SJCRH30 (cell line): ENCODE measurements at places on chromosomes 7 and 10. TPM values are rescaled to one million over a fixed set of nuclear protein-coding genes. Genes with fewer than 3 reads are reported as not detected.

DNA sequence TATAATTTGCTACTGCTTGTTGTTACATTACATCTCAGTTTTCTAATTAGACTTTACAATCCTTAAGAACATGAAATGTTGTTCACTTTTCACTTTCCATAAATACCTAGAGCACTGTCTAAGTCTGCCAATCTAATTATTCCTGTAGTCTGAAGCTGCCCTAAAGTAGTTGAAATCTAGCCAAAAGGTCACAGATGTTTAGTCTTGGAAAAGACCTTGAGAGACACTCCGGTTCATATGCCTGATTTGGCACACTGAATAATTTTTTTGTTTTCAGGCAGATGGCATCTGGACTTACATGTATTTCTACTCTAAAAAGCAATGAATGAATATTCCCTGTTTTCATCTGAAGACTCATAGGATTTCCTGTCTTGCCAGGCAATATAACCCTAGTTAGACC lies 359.1 kb downstream of the ANKRD7 start:
- DNase-seq: no peak

- no peak for DNase-seq
Observed at GRCh38 chr10:48464121-48464870, 140.6 kb downstream of the ARHGAP22 start.

GRCh38 chr7:95434557-95435421 lies at the start of gene PON2:
Gene PON2, minus strand, starts transcription at chr7:95435028. Its CDS starts 77 bp downstream, at chr7:95434951.
- peak; percentile 96 for DNase-seq

GRCh38 chr10:104642658-104643302 lies 1.7 kb downstream of the SORCS3 start:
- DNase-seq: no peak

- DNase-seq: peak; percentile 15
Observed at GRCh38 chr10:6461961-6462360, 118.1 kb downstream of the PRKCQ start.

- DNase-seq: no peak
Observed at GRCh38 chr10:49775014-49775413, 12.9 kb upstream of the OGDHL start.

- DNase-seq: peak; percentile 68
Observed at GRCh38 chr7:129225206-129225930, 538 bp downstream of the AHCYL2 start.

- DNase-seq: no peak
Observed at GRCh38 chr10:110485541-110485940, 12.2 kb upstream of the DUSP5 start.

DNA sequence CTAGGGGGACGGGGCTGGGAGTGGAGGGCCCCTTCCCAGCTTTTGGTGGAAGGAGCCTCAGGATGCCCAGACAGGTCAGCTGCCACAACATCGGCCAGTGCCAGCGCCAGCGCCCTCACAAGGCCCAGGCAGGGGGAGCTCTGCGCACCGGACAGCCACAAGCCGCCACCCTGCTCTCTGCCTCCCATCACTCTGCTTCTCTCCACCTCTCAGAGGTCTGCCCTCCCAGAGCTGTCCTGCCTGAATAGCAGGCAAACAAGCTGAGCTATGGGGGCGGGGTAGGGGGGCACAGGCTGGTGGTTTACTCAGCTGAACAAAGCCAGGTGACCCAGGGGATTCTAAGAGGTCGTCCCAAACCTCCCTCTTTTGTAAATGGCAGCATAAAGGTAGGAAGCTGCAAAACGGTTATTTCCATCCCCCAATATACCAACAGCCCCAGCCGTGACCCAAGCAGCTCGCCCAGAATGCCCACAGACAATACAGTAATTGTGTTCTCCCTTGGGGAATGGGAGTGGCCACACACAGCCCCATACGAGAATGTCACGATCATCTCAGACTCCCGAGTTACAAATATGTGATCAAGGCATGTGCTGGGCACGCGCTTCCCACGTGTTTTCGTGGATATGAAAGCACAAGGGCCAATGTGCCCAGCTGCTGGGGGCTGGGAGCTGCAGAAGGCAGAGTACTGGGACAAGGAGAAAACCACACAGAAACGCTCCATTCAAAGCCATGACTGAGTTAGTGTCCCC lies 19.7 kb downstream of the FAM53B start:
- no peak for DNase-seq

GRCh38 chr10:107740962-107741690 lies 576.6 kb upstream of the SORCS1 start:
- DNase-seq: no peak

GRCh38 chr7:29881724-29882123 lies 75.4 kb downstream of the WIPF3 start:
- no peak for DNase-seq

GRCh38 chr10:17348501-17349349 lies 105.7 kb downstream of the ST8SIA6 start:
- DNase-seq: peak; percentile 48

DNA sequence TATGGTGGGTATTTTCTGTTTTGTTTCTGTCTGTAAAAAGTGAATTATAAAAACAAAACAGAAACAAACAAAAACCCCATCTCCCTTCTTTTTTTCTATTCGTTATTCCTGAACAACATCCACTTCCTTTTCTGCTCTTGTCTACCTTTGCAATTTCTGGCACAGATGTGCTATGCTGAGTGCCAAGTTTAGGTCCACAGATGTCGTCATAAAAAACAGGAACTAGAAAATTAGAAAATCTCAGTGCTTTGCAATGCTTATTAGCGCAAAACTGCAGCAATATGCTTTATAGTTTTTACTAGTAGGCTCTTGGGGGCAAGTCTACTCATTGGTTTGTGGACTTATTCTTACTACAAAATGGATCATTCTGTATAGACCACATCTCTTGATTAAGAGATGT lies 94.2 kb upstream of the PRKCQ start:
- DNase-seq: no peak

GRCh38 chr7:108093341-108093740 lies 36.8 kb downstream of the LAMB4 start:
- DNase-seq: no peak

DNA sequence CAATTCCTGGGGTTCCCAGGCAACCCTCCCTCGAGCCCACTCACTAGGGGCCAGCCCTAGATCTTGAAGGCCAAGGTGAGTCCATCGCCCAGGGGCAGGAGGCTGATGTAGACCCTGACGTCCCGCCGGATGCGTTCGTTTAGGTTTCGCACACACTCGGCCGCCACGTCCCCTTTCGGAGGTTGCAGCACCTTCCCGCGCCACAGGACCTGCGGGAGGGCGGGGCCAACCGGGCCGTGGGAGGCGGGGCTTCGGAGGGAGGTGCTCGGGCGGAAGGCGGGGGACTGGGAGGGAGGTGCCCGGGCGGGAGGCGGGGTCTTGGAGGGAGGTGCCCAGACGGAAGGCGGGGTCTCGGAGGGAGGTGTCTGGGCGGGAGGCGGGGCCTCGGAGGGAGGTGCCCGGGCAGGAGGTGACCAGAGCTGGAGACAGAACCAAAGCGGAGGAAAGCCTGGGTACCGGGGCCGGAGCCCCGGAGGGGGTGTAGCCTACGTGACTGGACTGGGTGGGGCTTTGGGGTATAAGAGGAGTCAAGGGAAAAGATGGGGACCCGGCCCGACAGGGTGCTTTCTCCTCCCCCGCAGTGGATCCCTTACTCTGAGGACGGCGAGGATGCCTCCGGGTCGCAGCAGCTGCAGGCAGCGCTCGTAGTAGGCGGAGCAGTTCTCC lies 1.6 kb downstream of the COMTD1 start:
- peak; percentile 80 for DNase-seq

GRCh38 chr7:30487371-30487770 lies 8.8 kb upstream of the NOD1 start:
- no peak for DNase-seq

DNA sequence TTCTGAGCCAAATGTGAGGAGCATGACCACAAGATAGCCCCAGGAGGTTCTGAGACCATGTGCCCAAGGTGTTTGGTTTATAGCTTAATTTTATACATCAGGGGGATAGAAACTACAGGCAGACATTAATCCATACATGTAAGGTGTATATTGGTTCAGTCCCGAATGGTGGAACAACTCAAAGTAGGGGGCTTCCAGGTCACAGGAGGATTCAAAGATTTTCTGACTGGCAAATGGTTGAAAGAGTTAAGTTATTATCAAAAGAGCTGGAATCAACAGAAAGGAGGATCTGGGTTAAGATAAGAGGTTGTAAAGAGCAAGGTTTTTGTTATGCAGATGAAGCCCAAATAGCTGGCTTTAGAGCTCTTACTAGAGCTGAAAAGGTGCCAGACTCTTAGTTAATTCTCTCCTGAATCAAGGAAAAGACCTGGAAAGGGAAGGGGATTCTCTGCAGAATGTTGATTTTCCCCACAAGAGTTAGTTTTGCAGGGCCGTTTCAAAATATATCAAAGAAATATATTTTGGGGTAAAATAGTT lies 640.0 kb downstream of the IPMK start:
- no peak for DNase-seq

DNA sequence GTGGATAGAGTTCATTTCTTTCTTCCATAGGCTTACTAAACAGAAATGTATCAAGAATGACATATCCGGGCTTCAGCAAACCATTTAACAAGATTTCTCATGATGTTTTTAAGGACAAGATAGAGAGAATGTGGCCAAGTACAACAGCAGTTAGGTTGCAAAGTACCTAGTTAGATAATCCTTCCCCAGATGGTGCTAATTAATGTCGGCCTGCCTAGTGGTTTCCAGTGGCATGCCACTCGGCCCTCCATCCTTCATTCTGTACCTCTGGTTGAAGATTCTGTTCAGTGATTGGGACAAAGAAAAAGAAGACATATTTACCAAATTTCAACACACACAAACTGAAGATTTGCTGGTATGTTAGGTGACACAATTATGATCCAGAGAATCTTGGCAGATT lies 212.1 kb downstream of the MACC1 start:
- DNase-seq: no peak

GRCh38 chr7:119413314-119413805 lies 859.6 kb upstream of the KCND2 start:
- no peak for DNase-seq

GRCh38 chr10:2989292-2989947 lies 77.9 kb upstream of the PFKP start:
- DNase-seq: no peak

DNA sequence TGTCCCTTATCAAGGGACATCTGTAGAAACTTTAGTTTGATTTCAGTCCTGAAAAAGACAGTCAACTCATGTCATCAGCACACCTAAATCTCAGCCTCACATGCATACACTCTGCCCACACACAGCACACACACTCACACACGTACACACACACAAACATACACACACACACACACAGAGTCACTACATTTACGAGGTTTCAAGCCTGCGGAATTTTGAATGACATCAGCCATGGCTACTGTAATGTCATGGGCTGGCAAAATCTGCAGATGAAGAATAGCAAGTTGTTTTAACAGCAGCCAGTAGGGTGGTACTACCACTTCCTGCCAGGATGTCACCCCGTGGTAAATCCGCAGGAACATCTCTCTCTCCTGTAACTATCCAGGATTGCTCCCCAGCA lies 37.1 kb upstream of the EZH2 start:
- no peak for DNase-seq

DNA sequence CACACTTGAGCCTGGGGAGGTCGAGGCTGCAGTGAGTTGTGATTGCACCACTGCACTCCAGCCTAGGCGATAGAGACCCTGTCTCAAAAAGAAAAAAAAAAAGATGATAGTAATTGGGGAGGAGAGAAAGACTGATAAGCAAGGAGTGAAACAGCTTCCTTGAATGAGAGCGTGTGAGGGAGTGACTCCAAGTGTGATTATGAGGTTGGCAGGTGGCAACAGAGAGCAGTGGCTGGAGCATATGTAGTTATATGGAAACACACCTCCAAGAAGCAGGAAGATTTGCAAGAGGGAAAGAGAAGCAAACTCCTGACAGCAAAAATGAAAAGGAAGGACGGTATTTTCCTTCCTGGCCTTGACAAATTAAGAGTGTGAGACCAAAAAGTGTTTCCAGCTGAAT lies 50.4 kb downstream of the VKORC1L1 start:
- no peak for DNase-seq

DNA sequence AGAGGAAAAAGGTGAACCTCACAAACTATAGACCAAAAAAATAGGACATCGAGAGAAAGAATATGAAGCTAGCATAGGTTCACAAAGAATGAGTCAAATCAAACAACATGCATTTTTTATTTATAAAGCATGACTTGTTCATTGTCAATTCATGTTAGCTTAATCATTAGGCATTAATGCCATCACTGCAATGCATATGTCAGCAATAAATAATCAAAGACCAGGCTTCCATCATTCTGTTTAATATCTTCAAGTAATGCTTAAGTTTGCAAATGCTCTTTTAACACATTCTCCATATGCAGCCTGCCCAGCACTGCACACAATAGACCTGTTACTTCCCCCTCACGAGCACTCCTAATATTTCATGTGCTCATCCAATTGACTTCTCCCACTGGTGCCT lies 8.9 kb upstream of the MAGI2 start:
- no peak for DNase-seq

DNA sequence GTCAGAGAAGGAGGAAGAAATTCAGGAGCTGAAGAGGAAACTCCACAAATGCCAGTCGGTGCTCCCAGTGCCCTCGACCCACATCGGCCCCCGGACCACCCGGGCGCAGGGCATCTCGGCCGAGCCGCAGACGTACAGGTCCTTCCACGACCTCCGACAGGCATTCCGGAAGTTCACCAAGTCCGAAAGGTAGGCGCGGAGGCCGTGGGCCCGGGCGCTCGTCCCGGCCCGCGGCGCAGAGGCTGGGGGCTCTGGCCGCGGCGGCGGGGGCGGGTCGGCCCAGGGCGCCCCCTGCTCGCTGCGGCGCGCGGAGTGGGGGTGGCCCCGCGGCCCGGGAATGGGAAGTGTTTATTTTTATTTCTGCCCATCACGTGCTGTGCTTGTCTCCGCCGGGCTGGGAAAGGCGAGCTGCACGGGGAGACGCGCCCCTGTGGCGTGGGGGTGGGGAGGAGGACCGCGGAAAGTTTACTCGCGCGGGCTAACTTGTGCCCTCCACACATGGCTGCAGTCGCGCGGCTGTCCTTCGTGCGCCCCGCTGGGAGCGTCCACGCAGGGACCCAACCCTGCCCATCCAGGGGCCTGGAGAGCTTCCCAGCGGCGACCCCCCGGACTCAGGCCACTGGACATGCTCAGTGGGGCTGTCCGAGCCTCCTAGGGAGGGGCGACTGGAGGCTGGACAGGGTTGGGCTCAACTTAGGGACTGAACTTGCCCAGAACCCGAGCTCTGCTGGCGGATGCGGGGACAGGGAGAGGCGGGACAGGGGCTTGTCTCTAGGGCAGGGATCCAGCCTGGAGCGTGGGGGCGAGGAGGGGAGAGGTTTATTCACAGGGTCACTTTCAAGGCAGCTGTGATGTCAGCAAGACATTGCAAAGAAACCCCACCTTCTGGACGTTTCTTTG lies 82.6 kb upstream of the PRKG1 start:
- peak; percentile 13 for DNase-seq

- no peak for DNase-seq
Observed at GRCh38 chr7:25572423-25572822, 344.1 kb upstream of the NPVF start.

Gene CD36
- total RNA-seq: 0.13 and 0.22 TPM in 2 replicates

Gene PAPOLB
- total RNA-seq: not detected in 2 replicates

Gene MINDY4
- total RNA-seq: not detected in 2 replicates

Gene C10orf105
- not detected in 2 replicates for total RNA-seq

Gene GRM3
- not detected in 2 replicates for total RNA-seq

Gene OPN1SW
- total RNA-seq: not detected in 2 replicates

Gene SPDYE2B
- total RNA-seq: not detected in 2 replicates
